ENCODE measurements at places on chromosomes 6 and 20.

GRCh38 chr6:150767571-150768018 lies 97.9 kb upstream of the MTHFD1L start:
- no peak for DNase-seq

- no peak for DNase-seq
Observed at GRCh38 chr6:170097505-170098427, 193.1 kb downstream of the DLL1 start.

GRCh38 chr6:10585209-10585845 lies 64.2 kb downstream of the GCNT2 start:
- no peak for DNase-seq

DNA sequence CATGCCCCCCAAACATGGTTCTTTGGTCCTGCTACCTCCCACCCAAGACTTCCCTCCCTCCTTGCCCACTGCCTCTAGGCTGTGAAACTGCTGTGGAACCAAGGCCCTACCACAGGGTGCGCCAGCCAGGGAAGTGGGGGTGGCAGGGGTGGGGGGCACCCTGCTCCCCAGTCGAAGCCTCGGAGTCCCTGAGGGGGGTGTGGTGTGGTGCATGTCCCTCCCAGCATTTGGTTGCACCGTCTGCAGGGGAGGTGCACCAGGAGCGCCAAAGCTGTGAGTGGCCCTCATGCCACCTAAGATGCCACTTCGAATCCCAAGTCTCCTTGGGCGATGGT lies 1.8 kb downstream of the RGS19 start:
- DNase-seq = no peak

GRCh38 chr6:32181148-32181702 lies 2.8 kb downstream of the AGER start:
- DNase-seq = no peak

DNA sequence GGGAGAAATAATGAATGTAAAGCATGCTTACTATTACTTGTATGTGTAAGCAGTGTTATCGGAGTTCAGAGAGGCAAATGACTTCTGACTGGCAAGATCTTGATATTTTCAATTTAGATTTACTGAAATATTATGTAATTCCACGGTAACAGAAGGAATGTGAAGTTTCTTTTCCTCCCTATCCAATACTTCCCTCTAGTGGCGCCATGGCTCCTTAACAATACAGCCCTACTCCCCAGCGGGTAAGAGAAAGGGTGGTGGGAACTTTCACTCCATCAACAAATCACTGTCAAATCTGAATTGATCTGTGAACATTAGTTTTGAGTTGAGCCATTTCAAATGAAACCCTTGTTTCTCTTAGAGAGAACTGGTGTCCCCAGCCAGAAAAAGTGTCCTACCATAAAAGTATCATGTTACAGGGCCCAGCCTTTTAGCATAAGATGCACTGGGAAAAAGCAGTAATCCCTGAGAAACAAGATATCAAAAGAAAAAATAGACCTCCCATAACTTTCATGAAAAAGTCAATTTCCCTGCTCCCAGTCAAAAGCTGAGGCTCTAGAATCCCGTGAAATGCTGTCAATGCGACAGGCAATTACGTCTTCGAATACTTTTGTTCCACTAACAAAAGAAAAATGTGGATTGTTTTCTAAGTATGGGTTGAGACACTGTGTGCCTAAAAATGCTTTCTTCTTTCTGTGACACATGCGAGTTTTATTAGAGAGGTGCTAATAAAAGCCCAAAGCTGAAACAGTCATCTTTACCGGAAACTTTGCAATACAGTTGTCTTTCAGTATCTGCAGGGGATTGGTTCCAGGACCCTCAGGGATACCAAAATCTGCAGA lies 12.9 kb downstream of the COX7A2 start:
- no peak for DNase-seq

DNA sequence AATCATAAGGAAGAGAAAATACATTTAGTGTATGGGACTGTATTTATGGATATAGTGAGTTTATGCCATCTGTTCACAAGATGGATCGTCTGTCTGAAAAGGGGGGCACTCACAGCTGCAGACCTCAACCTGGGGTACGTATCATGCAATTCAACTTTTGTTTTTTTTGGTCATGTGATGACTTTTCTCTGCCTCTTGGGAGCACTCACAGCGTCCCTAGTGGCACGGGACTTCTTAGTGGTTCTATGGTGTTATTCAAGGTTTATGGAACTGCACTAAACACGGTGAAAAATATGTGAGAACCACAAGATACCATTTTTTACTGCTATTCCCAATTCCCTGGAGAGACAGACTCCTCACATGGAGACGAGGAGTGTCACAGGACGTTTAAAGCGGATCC lies 60.4 kb upstream of the MPC1 start:
- no peak for DNase-seq

DNA sequence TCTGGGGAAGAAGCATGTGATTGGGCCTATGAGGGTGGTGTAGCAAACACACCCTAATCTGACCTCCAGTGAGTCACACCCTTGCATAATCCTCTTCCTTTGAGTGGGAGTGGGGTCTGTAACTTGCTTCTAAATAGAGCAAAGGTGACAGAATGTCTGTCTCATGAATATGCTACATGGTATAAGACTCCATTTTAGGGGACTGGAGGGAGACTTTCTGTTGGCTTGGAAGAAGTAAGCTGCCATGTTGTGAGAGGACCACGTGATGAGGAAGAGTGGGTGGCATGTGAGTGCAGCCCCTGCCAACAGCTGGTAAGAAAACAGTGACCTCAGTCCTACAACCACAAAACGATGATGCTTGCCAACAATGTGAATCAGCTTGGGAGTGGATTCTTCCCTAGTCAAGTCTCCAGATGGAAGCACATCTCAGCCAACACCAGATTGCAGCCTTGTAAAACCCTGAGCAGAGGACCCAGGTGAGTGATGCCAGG lies 3.7 kb downstream of the AK9 start:
- no peak for DNase-seq

DNA sequence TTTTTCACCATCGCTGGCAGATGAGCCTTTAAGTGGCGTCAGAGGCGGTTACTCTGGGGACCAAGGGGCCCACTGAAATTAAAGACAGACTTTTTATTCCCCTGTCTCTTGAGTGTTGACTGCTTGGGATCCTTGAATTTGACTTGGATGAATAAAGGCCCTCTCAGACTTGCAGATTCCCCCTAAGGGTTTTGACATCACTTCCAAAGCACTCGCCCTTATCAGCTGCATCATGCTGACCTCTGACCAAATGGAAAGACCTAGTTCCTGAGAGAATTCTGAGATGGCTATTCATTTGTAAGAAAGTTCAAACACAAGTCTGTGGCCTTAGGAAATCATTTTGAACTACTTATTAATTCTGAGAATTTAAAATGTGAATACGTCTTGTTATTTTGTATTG lies 13.5 kb upstream of the MOXD1 start:
- DNase-seq = no peak

- no peak for DNase-seq
Observed at GRCh38 chr6:48775157-48775556, 664.2 kb upstream of the PTCHD4 start.

- DNase-seq = no peak
Observed at GRCh38 chr6:149482545-149483333, 2.1 kb downstream of the ZC3H12D start.

DNA sequence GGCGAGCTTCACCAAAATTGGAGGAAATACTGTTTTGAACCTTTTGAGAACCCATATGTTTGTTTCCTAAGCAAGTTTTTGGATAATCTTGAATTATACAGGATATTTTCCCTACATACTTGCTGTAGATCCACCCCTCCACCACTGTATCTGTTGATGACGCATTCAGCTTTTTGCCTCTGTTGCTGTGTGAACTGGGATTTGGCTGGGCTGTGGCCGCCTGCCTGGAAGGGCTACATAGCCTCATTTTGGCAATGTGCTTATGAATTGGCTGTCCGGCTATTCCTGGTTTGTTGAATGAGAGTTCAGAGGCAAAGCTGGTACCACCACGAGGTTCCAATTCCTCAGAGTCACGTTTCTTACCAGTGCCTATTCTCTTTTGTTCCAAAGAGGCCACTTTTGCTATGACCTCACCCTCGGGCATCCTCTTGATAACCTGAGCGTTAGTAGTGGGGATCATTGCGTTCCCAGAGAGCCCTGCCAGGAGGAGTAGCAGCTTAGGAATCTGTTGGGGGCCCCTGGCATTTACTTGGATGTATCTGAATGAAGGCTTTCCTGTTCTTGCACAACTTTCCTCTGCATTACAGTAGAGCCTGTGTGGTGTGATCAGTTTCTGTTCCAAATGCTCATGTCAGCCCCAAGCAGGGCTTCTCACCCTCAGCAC lies 6.4 kb downstream of the FAM83D start:
- no peak for DNase-seq

DNA sequence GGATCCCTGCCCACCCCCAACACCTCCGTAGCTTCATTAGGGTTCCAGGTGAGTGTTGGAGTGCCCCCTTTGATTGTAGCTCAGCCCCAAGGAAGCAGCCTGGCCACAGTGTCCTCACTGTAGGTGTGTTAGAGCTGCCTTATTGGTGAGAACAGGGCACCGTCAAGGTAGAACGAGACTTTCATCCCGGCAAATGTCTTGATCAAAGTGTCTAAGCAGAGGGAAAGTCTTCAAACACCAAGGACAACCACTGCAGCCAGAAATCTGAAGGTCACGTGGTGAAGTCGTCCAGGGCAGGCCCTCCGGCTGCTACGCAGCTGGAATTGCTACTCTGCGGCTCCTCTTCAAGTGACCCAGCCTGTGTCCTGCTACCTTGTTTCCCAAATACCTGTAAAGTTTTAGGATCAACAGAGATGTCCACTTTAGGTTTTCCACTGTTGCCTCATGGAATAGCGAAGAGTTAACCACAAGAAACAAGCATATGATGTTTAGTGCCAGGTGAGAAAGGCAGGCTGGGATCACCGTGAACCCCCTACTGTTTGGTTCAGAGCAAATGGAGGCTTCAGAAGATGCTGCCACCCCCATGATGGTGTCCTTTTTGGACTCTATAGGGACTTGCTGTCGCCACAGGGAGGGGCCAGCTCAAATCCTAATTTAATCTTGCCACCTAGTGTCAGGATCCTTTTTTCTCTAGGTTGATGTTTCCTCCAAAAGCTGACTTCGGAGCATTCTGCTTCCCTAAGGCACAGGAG lies 1.7 kb upstream of the DLL1 start:
- DNase-seq = no peak

DNA sequence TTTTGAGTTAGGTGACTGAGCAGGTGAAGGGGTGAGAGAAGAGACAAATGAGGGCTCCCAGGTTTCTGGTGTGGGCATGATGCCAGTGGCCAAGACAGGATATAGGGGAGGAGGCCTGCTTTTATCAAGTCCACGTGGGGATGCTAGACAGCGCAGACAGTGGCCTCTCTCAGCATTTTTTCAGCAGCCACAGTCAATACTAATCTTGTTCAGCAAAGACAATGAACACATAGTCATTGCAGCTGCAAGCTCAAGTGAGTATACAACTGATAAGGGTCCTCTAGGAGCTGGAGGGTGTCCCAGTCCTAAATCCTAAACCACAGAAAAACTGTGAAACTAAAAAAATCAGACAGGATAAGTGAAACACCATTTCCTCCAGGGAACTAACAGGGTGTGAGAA lies 48.6 kb downstream of the UQCC1 start:
- no peak for DNase-seq

- no peak for DNase-seq
Observed at GRCh38 chr6:138914701-138915100, 73.4 kb downstream of the REPS1 start.

DNA sequence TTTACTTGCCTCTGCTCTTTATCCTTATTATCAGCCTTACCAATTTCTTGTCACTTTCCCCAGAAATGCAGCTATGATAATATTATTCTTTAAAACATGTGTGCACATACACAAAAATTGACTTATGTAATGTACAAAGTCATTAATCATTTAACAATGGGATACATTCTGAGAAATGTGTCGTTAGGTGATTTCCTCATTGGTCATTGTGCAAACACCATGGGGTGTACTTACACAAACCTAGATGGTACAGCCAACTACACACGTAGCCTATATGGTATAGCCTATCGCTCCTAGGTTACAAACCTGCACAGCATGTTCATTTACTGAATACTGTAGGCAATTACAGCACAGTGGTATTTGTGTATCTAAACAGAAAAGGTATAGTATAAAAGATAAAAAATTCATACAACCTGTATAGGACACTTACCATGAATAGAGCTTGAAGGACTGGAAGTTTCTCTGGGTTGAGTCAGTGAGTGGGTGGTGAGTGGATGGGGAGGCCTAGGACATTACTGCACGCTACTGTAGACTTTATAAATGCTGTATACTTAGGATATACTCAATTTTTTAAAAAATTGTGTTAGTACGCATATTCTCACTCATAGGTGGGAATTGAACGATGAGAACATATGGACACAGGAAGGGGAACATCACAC lies 56.9 kb downstream of the HIVEP1 start:
- DNase-seq = no peak

- DNase-seq = no peak
Observed at GRCh38 chr6:11219400-11219834, 13.1 kb downstream of the NEDD9 start.

DNA sequence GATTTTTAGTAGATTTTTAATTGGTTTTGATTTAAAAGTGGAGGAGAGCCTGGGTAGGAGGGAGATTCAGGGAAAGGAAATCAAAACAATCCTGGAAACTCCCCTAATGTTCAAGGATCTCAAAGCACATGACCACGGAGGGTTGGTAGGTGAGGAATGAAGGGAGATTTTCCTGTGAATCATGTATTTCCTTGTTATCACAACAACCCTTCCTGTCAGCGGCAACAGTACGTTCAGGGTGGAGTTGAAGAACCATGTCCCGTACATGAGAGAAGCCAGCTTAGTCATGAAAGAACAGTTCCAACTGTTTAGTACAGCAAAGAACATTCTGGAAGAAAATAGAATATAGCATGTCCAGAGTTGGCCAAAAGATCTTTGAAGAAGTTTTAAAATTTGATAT lies 79.4 kb upstream of the SCAF8 start:
- no peak for DNase-seq

DNA sequence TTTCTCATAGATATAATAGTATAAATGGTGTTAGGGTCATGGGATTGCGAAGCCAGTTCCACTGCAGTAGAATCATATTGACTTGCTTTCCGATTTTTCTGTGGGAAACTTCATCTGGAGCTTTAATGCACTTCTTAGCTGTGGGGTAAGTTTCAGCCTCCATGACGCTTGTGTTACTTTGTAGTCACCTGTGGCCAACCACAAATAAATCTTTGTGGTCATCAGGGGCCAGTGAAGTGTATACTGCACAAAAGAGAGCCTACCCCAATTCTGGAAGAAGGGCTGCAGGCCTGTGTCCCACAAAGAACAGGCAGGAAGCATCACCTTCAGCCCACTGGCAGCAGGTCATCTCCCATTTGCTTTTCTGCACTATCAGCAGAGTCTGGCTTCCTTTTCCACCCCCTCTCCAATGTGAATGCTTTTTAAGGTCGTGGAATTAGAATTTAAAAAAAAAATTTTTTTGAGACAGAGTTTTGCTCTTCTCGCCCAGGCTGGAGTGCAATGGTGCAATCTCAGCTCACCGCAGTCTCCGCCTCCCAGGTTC lies 32.0 kb downstream of the MTHFD1L start:
- no peak for DNase-seq

DNA sequence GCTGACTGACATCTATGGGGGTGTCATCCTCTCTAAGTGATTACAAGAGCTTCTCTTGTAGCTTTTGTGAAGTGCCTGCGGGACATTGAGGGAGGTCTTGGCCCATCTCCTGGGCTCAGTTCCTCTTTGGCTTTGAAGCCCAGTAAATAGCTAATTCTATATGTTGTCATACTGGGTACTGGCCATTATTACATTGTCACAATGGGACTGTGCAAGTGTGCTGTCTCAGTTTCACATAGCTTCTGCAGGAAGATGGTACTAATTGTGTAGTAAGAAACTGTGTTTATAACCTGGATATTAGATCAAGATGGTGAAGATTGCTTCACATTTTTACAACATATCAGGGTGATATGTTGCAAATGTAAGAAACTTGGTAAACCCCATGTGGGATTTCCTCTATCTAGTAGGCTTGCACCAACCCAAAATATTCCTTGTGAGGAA lies 19.9 kb downstream of the SPINT3 start:
- no peak for DNase-seq

Measured in memory B cell (primary cell).